H9 (cell line): ENCODE measurements at places on chromosomes 3 and 15.

DNA sequence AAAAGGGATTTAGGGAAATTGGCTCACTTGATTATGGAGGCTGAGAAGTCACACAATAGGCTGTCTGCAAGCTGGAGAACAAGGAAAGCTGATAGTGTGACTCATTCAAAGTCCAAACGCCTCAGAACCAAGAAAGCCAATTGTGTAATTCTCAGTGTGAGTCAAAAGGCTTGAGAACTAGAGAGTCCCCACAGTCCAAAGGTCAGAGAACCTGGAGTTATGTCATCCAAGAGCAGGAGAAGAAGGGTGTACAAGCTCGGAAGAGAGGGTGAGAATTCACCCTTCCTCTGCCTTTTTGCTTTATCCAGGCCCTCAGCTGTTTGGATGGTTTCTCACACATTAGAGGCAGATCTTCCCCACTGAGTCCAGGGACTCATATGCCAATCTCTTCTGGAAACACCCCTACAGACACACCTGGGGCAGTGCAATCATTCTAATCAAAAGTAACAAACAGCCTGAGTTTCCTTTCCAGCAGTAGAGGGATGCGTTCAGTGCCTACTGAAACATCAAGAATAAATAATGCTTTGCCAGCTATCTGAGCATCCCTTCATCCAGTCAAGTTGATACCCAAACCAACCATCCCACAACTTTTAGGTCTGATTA lies 271.5 kb downstream of the SATB1 start:
- no peak for DNase-seq

DNA sequence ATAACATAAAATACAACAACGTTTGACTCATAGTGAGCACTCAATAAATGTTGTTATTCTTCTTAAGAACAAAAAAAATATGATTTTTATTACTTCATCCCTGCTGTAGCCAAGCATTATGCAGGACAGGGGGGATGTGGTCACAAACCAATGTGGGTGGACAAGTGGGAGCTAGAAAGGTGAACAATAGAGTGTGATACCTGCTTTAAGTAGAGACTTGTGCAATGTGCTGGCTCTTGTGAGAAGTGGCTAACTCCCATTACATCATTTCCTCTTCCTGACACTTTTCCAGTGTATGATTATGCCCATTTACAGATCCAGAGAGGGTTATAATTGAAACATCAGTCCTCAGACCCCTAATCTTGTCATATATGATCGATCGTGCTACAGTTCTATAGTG lies 193.6 kb downstream of the UBE2E2 start:
- DNase-seq, result no peak

- DNase-seq, result peak; percentile 21
Measured at GRCh38 chr15:78204351-78205309, 29.7 kb downstream of the ACSBG1 start.

GRCh38 chr15:80093854-80094418 lies 34.5 kb downstream of the ZFAND6 start:
- no peak for DNase-seq

DNA sequence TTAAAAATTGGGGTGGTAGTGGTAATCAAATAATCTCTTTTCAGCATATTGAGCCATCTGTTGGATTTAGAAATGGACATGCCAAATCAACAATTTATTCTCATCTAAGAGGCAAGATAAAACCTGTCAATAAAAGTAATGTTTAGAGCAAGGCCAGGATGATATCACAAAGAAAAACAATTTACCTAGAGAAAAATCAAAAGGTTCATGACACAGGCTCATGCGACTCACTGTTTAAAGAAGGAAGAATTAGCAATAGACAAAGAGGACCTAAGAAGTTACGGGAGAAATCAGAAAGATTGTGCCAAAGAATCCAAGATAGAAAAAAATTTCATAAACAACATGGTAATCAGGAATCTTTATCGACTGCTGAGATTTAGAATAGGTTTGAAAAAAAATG lies 868.5 kb upstream of the GBE1 start:
- DNase-seq, result no peak

GRCh38 chr3:194135806-194136518 lies at the start of gene HES1:
Gene HES1 (plus strand): TSS chr3:194136148. CDS start chr3:194136381, 233 bp downstream.
- peak; percentile 97 for DNase-seq

GRCh38 chr15:70715840-70716485 lies 47.4 kb downstream of the UACA start:
- no peak for DNase-seq

DNA sequence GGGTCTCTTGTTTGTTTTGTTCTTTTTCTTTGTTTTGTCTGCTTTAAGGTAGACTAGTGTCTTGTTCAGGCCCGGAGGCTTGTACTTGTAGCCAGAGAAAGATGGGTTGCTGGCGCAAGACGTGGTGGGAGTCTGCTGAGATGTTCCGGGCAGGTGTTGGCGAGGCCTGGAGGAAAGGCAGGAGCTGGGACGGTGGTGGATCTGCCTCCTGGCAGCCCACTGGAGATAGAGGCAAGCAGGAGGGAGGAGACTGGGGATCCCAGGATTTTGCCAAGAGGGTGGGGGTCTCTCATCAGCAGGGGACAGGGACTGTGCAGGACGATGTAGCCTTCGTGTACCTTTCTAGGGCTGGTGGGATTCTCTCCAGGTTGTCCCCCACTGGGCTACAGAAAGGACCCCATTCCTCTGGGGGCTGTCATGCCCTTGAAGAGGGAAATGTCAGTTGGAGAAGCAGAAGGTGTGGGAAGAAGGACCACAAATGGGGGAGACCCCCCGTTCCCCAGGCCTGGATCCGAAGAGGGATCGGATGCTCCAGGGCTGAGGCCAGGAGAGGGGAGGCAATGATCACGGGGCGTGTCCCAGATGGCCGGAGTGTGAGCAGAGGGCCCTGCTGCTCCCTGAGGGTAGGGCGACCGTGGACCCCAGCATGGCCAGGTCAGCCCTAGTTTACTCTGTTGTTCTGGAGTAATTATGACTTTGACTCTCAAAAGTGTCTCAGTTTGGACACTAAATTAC lies 7.0 kb downstream of the CHAC1 start:
- no peak for DNase-seq

- DNase-seq, result no peak
Measured at GRCh38 chr15:76565366-76565765, 228.8 kb downstream of the ISL2 start.

DNA sequence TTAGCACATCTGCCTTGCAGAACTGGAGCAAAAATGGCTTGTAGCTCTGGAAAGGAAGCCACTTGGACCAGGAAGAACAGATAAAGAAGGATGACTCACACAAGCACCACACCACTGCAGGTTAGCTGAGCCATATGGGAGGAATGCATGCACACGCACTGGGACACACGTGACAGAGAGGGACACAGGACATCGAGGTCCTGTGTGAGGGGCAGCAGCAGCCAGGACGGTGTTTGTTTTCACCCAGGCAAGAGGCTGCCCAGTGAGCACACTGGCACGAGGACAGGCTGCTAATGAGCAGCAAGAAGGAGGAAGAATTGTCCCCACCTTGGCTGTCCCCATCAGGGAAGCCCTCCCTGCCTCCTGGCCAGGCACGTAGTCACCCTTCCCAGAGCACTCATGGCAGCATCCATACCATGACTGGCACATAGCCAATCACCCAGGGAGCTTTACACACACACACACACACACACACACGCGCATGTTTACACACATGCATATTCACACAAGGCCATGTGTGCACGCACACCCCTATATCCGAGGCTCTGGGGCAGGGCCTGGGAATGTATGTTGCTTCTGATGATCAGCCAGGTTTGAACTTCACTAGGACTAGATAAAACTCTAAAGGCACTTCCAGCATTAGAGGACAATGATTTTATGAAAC lies 24.0 kb upstream of the SPTBN5 start:
- no peak for DNase-seq

DNA sequence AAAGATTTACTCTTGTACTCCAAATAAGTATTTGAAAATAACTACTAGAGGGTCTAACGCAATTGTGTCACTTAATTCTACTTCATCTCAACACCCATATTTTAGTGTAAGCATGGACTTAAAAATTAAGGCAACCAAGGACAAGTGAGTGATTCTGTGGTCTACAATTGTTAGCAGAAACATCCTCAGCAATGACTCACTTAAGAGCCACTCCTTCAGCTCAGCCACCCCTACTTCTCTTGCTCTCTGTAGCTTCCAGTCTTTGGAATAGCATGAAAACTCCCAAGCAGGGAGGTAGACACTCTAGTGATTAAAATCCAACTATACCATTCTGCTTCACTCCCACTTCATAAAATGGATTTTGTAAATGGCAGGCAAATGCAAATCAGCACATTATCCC lies 116.0 kb upstream of the LRRN1 start:
- no peak for DNase-seq

DNA sequence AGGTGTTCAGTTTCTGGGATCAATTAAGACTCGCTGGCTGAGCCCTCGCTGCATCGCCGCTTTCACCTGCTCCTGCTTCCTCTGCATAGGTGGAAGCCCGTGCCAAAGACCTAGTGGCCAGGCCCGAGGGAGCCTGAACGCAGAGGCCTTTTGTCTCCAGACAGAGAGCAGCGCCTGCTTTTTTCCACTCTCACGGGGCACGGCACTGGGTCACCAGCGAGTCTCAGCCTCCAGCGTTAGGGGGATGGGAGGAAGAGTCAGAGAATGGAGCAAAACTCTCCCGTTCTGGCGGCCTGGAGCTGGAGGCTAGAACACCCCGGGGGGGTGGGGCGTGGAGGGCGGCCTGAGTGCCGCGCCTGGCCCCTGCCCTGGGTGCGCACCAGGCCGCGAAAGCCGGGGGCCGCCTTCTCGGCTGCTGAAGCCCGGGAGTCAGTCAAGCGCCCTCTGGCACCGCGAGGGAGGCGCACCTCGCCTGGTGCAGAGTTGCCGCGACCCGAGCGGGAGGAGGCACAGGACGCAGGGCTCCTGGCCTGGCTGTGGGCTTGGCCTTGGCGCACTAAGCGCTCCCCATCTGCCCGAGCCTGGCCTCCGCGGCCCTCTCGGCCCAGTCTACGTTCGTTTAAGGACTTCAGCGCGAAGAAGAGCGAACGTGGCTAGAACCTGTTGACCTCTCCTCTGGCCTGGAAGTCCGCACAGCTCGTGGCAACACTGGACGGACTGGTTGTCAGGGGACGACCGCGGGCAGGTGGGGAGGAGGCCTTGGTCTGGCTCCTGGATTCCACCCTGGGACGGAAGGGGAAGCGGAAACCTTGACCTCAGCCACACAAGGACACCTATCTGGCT lies 21.5 kb downstream of the NR2F2 start:
- peak; percentile 71 for DNase-seq

GRCh38 chr3:144760831-144761230 lies 789.2 kb downstream of the DIPK2A start:
- DNase-seq, result no peak

DNA sequence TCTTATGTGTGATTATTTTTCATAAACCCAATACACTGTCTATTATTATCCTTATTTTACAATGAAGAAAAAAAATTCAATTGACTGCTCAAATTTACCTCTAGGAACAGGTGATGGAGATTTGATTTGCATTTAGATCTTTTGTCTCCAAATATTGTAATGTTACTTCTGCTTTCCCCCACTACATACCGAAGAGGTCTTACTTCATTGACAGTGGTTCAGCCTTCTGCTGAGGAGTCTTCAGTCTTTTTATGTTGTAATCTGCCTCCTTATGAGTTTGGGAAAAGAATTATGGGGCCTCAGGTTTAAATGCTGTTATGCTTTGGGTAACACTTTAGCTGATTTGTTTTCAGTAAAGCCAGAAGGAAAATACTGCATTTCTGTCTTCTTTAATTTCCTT lies 199.5 kb downstream of the LPP start:
- DNase-seq, result no peak

GRCh38 chr15:95327661-95328060 lies 1002.8 kb upstream of the NR2F2 start:
- DNase-seq, result no peak

DNA sequence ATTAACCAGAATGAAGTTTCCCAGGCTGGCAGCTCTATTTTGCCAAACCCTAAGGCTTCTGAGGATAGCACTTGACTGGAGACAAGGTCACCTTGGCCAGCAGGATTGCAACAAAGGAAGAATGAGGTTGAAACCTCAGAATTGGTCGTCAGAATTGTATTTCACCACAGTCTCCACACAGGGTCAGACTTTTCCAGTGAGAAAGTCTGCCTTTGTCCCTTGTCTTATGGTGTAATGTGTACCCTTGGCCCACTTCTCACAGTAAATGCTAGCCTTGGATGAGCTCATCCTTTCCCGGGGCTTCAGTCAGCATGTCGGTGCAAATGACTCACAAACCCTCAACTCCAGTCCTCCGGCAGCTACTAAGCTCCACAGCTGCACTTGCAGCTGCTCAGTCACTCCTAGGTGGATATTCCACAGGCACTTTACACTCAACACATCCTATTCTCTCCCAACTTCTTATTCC lies 19.7 kb downstream of the SSR3 start:
- DNase-seq, result no peak

GRCh38 chr15:93866476-93866875 lies 364.9 kb upstream of the MCTP2 start:
- DNase-seq, result no peak

DNA sequence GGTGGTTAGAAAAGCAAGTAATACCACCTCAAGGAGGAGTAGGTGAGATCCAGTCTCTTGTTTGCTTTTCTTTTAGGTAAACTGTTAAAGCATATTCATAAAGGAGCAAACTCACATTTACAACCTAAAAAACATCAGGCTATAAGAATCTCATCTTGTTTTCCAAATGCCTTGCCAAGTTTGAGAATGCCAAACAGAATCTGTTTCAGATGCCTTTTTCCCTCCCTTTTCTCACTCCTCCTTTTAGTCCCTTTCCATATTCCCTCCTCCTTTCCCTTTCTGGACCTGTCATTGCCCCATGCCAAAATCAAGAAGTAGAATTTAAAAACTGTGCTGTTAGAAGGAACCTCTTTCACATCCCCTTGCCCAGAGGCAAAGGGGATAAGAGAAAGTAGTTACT lies 140.3 kb downstream of the ARPP21 start:
- no peak for DNase-seq

DNA sequence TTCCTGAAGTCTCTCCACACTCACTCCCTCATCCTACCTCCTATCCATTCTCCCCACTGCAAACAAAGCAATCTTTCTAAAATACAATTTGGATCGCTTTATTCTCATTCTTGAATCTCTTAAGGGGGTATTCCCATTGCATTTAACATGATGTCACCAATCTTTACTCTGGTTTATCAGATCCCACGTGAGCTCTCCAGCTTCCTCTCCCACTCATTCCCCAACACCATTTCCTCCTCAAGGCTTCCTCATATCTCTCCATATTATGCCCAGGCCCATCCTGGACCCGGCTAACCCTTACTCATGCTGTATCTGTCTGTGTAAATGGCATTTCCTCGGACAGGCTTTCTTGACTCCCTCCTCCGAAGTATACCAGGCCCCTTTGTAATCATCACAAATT lies 165.0 kb downstream of the CD47 start:
- DNase-seq, result no peak

DNA sequence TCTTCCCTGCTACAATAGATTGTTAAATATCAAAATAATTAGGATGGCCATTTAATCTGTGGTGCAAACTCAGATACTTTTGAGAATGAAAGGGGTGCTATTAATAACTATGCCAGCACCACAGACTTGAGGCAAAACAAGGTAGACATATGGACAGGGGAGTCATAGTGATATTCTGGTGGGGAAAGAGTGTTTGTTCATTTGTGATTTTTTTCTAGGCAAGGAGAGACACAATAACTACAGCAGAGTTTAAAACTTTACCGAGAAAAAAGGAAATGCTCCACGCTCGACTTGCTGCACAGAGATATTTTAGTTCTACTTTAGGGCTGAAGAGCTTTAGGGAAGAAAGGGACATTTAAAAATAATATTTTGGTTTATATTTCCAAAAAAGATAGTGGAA lies 611.2 kb upstream of the GRM7 start:
- DNase-seq, result no peak
